ENCODE measurements at places on chromosomes 6 and 20.

DNA sequence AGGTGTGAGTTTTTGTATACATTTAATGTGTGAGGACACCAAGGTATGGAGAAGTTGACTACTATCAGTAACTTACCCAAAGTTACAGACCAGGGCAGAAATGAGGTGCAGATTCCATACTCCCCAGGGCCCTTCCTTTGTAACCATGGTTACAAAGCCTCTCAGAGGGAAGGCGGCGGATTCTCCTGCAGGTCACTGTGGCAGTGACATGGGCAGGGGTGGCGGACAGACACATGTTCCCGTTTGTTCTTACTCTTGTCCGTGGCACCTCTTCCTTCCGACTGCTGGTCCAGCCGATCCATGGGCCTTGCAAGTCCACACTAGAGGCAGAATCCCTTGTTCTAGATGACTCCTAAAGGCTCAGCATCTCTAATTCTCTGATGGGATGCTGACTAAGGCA is 43.0 kb downstream of the PDYN start:
- no peak for DNase-seq

DNA sequence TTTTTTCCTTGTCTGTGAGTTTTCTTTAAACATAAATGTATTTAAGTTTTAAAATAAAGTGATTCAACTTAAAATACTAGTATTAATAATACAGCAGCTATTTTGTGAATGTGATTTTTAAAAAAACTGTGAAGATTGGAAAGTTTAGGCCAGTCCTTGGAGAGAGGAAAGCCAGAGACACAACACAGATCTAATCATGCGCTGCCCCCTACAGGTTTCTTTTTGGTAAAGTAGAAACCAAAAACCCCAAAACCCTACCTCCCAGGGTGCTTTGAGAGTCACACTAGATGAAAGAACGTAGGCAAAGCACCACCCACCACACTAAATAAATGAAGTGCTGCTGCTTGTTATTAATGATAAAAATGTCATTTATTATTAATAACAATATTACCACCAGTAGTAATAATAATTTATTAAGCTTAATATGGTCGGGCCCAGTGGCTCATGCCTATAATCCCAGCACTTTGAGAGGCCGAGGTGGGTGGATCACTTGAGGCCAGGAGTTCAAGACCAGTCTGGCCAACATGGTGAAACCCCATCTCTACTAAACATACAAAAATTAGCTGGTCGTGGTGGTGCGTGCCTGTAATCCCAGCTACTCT is 33.7 kb downstream of the SLC9A8 start:
- DNase-seq = peak; percentile 57

DNA sequence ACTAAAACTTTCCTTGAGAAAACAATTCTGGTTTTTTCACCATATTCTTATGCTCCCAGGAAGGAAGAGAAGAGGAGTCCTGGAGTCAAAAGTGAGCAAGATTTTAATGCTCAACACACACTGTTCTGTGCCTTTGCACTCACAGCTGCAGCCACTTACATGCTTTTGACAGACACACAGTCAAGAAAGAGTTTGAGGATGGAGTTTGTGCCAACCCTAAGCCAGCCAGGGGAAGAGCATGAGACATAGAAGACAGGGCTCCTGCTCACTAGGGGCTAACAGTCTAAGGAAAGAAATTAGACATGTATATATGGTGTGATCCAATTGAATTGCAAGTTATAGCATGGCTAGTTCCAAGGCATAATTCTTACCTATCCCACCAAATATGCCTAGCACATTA is 37.1 kb upstream of the IL17A start:
- no peak for DNase-seq

- DNase-seq = peak; percentile 30
These were observed 115.9 kb downstream of the FYN start for GRCh38 chr6:111757342-111757741.

- DNase-seq = no peak
These were observed 44.1 kb upstream of the RIN2 start for GRCh38 chr20:19713822-19714578.

DNA sequence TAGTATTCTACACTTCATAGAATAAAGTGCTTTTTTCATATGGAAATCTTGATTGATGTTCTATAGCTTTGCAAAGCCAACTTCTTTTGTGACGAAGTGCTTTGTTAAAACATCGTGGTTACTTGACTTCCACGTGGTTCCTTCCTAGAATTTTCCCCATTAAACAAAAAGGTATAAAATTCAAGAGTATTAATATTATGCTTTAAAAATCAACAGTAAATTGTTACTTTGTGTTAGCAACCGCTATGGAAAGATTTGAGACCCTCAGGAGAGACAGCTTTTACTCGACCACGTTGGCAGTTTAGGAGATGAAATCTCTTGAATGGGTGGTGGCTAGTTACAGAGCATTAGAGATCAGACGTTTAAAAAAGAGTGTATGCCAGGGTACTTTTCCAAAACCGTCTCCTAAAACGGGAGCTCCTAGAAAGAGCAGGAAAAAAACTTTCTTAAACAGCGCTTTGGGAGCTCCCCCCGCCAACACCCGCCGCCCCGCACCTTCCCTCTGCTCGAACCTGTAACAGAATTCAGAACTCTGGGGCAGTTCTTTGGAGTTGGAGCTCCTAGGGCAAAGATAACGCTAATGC is 920 bp downstream of the GJA1 start:
- DNase-seq = no peak

DNA sequence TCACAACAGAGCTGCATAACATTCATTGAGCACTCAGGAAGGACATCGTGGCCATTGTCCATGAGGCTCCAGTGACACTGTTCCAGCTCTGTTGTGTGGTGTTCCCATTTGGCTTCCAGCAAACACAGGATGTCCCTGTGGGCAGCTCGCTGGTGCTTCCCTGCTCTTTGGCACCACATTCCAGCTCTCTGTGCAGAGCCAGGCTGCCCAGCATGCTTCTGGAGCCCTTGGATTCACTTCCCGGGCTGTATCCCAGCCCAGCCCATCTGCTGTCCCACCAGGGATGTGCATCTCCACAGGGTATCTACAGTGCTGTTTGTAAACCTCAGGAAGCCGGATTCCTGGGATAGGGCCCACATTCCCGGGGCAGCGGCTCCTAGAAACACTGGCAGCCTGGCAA is 57.2 kb downstream of the CTCFL start:
- DNase-seq = no peak

- DNase-seq = no peak
These were observed 5.6 kb upstream of the CFB start for GRCh38 chr6:31940256-31940664.

DNA sequence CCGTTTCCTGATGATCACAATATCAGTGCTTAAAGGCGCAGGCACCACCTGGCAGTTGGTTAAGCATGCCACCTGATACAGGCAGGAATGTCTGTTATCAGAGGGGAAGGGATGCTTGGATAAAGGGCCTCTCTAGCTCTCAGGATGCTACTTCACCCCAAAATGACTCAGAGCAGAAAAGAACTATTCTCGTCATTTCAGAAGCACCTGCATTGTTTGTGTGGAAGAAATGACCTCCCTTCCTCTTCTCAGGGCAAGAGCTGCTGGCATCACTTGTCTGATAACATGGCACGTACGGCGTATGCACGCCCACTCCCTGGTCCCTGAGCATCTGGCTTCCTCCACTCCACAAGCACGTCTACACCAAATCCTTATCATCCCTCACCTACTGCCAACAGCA is 47.3 kb downstream of the ATP9A start:
- DNase-seq = no peak

Data from effector memory CD8-positive, alpha-beta T cell (primary cell).